ENCODE measurements at places on chromosomes 6 and 20. TPM values are rescaled to one million over a fixed set of nuclear protein-coding genes. Genes with fewer than 3 reads are reported as not detected.

Gene LSM14B
- 46.5 TPM for total RNA-seq

Gene TAB2
- total RNA-seq: 50.3 TPM

Gene IRF4
- not detected for total RNA-seq

Gene KHDC1
- 11.4 TPM for total RNA-seq

Gene IGF2R
- 67.8 TPM for total RNA-seq

Gene PDYN
- not detected for total RNA-seq

Gene AHCY
- 123 TPM for total RNA-seq

Gene HS3ST5
- not detected for total RNA-seq

Gene ENPP5
- total RNA-seq: 0.22 TPM

Gene CDS2
- total RNA-seq: 42.0 TPM

Gene GPRC6A
- not detected for total RNA-seq

Gene GRM1
- total RNA-seq: 0.02 TPM

Gene PACSIN1
- 0.20 TPM for total RNA-seq

GRCh38 chr6:150267686-150268561, 100.9 kb upstream of the IYD start:
- DNase-seq: no peak

- DNase-seq: peak; percentile 27
Observed at GRCh38 chr20:63884506-63885263, 10.2 kb upstream of the DNAJC5 start.

GRCh38 chr6:39929733-39930461, 4.4 kb downstream of the MOCS1 start:
- DNase-seq: no peak

DNA sequence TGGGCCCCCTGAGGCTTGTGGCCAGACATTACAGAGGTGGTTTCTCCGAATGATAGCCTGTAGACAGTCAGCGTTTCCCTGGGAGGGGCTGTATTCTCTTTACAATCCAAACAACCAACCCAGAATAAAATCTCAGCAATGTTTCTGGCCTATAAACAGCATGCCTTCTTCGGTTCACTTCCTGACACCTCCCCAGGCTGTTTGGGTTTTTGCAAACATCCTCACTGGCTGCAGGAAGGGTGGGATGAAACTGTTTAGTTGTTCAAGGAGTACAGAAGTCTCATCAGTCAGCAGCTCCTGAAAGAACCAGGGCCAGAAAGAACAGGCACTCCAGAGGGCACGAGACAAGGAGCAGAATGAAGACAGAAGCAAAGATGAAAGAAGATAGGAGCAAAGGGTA, 350.0 kb downstream of the QKI start:
- peak; percentile 29 for DNase-seq

GRCh38 chr20:49893242-49894072, 21.9 kb downstream of the SPATA2 start:
- DNase-seq: no peak

GRCh38 chr6:42137194-42137753, 5.1 kb downstream of the C6orf132 start:
- DNase-seq: peak; percentile 73

DNA sequence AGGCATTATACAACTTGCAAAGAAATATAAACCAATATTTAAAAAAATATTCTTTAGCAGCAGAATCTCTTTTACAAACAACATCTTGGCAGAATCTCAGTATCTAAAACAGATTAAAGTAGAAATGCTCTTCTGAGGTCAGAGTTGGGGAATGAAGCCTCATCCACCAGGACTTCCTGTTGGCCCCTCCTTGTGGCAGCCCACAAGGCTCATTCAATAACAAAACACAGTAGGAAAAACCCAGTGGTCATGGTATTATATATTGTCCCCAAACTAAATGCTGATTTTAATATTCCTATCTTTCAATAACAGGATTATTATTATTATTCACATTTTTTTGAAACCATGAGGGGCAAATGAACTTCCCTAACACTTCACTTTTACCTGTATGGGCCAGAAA, 368.6 kb downstream of the BTBD9 start:
- peak; percentile 80 for DNase-seq

GRCh38 chr20:29878777-29879442, 1378.6 kb upstream of the DEFB115 start:
- no peak for DNase-seq

DNA sequence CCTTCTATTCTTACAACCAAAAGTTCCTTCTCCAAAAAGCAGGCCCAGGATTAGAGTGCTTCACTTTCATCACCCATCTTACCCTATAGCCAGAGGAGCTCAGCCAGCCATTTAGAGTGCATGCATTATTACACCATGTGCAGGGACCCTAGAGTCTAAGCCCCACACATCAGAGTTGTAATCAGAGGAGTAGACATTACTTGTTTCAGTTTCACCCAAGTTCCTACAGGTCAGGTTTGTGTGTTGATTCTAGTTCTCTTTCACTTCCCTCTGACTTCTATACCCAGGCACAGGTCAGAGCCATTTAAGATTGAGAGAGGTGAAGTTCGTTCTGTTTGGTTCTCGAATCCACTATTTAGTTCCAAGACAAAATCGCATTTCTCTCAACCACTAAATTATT, 16.3 kb upstream of the ARFGEF3 start:
- no peak for DNase-seq

DNA sequence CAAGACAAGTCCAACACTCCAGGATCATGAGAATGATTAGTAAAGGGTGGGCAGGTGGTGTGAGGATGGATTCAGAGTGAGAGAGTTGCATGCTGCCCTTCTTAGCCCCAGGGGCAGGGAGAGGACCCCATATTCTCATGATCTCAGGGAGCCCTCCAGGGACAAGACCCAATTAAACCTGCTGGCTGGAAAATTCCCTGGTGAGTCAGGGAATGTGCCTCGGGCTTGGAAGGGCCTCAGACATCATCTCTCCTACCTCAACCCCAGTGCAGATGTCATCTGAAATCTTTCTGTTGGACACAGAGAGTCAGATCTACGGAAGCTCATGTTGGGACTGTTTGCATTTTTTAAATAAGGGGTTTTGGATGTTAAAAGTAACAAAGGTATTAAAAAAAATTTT, 9.2 kb upstream of the SIRPD start:
- peak; percentile 90 for DNase-seq

GRCh38 chr20:51930775-51931174, 128.5 kb upstream of the SALL4 start:
- peak; percentile 89 for DNase-seq

DNA sequence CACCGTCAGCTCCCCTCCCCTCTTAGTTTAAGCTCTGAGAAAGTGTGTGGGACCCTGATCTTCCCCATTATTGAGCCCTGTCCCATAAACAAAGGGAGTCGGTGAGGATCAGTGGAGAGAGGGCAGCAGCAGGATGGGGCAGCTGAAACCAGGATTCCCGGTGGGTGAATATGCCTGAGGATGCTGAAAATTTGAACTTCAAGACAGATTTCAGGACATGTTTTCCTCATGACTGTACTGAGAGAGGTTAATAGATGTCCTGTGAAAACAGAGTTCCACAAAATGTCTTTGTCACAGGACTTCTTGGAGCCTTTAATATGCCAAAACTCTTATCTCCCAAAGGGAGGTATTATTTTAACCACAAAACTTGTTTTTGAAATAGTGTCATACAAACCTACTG, 53.5 kb upstream of the SLC22A16 start:
- peak; percentile 87 for DNase-seq

GRCh38 chr6:35724471-35724870, 12.4 kb upstream of the ARMC12 start:
- no peak for DNase-seq

DNA sequence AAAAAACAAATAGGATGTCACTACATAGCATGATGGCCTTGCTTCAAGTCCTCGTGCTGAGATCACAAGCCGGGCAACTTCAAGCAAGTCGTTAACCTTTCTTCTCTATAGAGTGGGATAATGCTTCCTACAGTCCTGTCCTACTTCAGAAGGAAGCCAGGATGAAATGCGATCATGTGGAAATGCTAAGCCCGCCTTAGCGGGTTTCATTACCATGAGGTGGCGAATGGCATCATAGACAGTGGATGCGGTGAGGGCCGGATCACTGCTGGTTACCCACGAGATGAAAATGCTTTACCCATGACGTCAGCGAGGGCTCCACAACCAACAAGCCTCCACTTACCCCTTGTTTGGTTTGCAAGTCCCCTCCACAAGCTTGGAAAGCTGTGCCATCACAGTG, 206.4 kb downstream of the TBXT start:
- peak; percentile 23 for DNase-seq

- peak; percentile 63 for DNase-seq
Observed at GRCh38 chr20:59082981-59083380, 40.4 kb upstream of the PRELID3B start.

- DNase-seq: no peak
Observed at GRCh38 chr20:24382743-24383142, 86.7 kb upstream of the SYNDIG1 start.

DNA sequence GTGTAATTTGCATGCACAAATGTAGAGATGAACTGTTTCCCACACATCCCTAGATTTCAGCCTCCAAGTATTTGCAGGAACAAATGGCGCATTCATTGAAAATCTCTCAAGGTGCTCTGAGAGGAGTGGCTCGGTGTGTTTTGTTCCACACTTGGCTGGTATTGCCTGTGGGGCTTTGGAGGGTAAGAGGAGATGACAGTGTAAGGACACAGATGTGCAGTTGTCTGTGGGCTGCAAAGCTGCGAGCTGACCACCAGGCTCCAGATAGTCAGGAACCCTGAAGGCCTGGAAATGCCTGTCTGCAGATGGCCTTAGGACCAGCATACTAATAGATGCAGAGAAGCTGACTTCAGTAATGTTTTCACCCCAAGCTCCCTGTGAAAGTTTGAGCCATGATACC, 57.7 kb upstream of the PBOV1 start:
- DNase-seq: no peak

- peak; percentile 74 for DNase-seq
Observed at GRCh38 chr6:129031051-129031599, 148.2 kb downstream of the LAMA2 start.

DNA sequence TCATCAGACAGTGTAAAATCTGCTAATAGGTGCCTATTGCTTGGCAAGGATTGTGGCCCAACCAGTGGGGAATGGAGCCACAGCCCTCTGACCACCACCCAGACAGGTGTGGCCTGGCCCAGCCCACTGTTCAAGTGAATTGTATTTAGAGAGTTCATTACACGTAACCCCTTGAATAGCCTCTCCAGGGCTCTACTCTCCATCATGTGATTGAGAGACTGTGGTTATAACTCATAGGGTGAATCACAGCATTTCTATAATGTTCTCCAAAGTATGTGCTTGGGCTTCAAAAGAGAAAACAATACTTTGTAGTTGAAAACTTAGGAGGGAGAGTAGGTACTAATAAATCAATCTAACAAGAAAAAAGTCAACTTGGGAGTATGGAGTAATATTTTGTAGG, 38.4 kb downstream of the ALDH8A1 start:
- DNase-seq: peak; percentile 88

DNA sequence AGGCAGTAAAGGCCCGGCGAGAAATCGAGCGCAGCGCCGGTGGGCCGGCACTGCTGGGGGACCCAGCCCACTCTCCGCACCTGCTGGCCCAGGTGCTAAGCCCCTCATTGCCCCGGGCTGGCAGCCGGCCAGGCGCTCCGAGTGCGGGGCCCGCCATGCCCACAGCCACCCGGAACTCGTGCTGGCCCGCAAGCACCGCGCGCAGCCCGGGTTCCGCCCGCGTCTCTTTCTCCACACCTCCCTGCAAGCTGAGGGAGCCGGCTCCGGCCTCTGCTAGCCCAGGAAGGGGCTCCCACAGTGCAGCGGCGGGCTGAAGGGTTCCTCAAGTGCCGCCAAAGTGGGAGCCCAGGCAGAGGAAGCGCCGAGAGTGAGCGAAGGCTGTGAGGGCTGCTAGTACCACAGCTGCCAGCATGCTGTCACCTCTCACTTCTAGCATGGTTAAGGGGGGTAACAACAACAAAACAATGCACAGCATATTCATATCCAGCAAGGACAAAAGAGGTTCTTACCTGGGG, 11.3 kb upstream of the GMPR start:
- no peak for DNase-seq

DNA sequence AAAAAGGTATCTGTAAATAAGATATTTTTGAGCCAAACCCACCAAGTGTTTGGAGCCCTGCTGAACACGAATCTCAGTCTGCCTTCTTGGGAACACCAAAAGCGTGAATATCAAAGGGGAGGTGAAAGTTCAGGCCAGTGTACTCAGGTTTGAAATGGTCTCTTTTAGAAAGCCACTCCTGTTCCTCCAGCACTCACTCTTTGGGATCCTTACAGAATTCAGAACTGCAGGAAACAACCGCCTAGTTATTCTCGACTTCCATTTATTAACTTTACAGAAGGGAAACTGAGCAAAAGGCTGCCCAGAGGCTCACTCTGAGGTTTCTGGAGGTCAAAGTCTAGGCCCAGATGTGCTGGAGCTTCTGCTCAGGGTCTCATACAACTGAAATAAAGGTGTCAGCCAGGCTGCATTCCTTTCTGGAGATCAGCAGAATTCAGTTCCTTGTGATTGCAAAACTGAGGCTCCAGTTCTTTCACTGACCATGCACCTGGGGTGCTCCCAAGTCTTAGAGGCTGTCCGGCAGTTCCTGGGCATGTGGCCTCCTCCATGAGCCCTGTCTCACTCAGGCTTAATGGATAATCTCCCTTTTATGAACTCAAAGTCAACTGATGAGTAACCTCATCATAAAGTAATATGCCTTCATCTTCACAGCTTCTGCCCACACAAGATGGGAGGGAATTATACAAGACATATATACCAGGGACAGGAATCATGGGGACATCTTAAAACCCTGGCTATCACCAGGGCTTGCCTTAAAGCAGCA, 65.5 kb upstream of the TNFAIP3 start:
- DNase-seq: no peak

DNA sequence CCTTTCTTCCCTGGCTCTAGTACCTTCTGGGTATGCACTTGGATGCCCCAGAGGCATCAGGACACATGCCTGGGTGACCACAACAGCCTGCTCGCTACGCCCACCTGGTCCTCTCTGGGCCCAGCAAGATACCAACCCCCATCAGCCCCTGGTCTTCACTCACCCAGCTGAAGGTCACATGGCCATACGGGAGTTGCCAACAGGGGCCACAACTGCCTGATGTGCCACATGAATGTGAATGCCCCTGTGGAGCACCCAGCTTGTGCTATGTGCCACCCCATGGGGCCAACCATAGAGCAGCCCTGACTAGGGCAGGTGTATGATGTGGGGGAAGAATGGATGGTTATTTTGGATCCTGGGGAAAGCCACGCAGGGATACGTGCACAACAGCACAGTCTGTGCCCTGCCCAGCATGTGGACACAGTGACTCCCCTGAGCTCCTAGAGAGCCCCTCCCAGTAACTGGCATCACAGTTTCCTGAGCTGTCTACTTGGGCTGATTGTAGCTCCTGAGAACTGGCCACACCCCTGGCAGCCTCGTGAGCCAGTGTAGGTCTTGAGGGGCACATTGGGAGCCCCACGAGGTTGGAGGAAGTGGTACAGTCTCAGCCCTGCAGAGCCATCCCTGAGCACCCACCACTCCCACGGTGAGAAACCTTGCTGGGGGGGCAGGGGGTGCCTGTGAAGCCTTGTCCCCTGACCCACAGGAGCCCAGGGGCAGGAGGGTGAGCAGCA, 10.5 kb upstream of the PCMTD2 start:
- no peak for DNase-seq

DNA sequence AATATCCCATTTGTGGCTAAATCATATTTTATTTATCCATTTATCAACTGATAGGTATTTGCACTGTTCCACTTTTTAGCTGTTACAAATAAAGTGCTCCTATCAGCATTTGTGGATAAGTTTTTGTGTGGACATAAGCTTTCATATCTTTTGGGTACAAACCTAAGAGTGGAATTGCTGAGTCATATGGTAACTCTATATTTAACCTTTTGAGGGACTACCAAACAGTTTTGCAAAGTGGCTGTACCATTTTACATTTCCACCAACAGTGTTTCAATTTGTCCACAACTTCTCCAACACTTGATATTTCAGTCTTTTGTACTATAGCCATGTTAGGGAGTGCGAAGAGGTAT, 23.6 kb upstream of the ECHDC1 start:
- DNase-seq: no peak

- DNase-seq: no peak
Observed at GRCh38 chr6:20028143-20028542, 184.1 kb downstream of the MBOAT1 start.

Measured in M059J (cell line).